ENCODE measurements at places on chromosomes 11 and 22.

GRCh38 chr22:50535113-50535512 is 5.3 kb upstream of the TYMP start:
- DNase-seq = no peak

GRCh38 chr11:11043721-11044120 is 185.9 kb upstream of the ZBED5 start:
- no peak for DNase-seq

GRCh38 chr22:42841444-42841843 is 15.6 kb downstream of the ARFGAP3 start:
- DNase-seq = no peak

DNA sequence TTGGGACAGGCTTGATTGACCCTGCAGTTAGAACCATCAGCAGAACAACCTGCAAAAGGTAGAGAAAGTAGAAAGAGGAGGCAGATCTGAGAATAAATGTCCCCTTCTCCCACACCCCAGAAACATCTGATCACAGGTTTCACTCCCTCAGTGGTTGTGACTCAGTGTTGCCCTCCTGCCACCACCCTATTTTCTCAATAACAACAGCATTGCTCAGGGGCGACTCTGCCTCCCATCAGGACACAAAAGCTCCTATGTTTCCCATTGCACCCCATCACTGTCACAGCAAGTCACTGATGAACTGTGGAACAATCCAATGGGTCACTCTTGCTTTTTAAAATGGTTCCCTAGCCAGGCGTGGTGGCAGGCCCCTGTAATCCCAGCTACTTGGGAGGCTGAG is 110.2 kb downstream of the RASSF10 start:
- no peak for DNase-seq

GRCh38 chr22:44019416-44019815 is 4.7 kb upstream of the PARVB start:
- DNase-seq = no peak

GRCh38 chr11:69435161-69435986 is 46.1 kb upstream of the LINC01488 start:
- DNase-seq = no peak

DNA sequence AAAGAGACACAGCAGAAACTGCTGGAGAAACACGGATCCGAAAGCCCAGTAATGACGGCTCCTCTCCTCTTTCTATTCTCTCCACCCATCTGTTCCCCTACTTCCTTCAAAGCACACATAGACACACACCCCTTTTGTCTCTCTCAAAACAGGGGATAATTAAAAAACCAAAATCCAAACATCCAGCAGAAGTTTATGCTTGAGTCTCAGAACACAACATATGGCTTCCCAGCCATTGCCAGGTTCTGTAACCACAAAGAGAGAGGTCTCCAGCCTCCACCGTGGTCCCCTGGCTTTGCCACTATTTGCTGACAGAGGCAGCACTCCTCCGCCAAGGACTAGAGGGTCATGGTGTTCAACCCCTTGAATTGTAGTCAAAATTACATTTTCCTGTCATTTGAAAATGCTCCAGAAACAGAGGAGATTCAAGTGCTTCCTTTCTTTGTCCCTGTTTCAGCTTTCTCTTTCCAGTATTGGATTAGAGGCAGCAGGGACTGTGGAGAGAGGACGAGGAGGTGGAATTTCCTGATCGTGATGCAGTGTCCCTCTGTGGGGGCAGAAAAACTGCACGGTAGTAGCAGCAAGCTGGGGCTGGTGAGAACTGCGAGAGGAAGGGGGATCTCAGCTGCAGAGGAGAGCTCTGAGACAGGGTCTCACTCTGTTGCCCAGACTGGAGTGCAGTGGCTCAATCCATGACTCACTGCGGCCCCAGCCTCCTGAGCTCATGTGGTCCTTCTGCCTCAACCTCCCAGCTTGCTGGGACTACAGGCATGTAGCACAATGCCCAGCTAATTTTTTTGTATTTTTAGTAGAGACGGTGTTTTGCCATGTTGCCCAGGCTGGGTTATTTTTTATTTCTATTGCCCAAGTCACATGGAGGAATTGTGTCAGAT is 60.3 kb downstream of the UBASH3B start:
- DNase-seq = no peak

DNA sequence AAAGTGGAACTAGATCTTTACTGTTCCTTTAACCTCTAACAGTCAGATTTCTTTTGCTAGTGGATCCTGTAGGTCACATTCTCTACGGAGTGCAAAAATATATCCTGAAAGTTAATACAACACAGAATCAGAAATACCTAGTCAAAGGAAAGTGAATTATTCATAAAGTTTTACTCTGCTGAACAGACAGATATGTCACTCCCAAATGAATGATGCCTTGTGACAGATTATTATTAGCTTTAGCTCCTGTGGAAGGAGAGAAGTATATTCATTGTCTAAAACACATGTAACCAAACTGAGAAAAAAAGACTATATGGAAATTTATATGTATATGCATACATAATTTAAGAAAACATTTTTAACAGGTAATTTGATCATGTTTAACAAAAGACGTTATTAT is 1497.2 kb upstream of the RAG2 start:
- DNase-seq = no peak

GRCh38 chr11:118263112-118263511 is 985 bp downstream of the MPZL2 start:
- no peak for DNase-seq

DNA sequence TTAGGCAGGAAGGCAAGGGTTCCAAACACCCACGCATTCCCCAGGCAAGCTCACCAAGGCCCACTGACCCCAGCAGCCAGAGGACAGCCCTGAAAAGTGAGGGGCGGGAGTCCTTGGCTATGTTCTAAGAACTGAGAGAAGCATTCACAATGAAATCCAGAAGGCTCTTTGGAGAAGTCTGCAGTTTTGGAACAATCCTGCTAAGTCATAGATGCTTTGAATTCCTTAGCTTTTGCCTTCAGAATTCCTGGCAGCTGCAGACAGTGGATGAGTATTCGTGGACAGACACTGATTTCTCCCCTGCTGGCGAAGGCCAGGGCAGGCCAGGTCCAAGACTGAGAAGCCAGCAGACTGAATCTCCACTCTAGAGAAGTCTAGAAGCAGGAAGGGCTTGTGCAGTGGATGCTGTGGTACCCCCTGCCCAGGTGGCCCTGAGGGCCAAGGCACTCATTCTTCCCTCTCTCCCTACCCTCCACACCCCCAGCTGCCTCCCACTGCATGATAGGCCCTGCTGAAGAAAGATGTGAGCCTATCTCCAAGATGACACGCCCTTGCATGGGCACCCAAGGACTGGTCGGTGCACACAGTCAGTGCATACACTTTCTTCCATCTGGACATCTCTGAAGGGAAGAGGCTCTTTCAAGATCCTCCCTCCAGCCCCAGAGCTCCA is 133.2 kb upstream of the TEAD1 start:
- no peak for DNase-seq

- no peak for DNase-seq
Observed at GRCh38 chr22:10741210-10741609, 4786.8 kb upstream of the OR11H1 start.

- no peak for DNase-seq
Observed at GRCh38 chr22:23789638-23790037, 2.9 kb downstream of the SMARCB1 start.

GRCh38 chr11:27347359-27348339 is 15.4 kb downstream of the CCDC34 start:
- DNase-seq = peak; percentile 60

- no peak for DNase-seq
Observed at GRCh38 chr11:72078477-72078876, 1.9 kb downstream of the NUMA1 start.

- peak; percentile 50 for DNase-seq
Observed at GRCh38 chr22:42277988-42278776, 7.7 kb upstream of the TCF20 start.

- peak; percentile 90 for DNase-seq
Observed at GRCh38 chr11:64095949-64096348, 60.2 kb downstream of the FLRT1 start.

DNA sequence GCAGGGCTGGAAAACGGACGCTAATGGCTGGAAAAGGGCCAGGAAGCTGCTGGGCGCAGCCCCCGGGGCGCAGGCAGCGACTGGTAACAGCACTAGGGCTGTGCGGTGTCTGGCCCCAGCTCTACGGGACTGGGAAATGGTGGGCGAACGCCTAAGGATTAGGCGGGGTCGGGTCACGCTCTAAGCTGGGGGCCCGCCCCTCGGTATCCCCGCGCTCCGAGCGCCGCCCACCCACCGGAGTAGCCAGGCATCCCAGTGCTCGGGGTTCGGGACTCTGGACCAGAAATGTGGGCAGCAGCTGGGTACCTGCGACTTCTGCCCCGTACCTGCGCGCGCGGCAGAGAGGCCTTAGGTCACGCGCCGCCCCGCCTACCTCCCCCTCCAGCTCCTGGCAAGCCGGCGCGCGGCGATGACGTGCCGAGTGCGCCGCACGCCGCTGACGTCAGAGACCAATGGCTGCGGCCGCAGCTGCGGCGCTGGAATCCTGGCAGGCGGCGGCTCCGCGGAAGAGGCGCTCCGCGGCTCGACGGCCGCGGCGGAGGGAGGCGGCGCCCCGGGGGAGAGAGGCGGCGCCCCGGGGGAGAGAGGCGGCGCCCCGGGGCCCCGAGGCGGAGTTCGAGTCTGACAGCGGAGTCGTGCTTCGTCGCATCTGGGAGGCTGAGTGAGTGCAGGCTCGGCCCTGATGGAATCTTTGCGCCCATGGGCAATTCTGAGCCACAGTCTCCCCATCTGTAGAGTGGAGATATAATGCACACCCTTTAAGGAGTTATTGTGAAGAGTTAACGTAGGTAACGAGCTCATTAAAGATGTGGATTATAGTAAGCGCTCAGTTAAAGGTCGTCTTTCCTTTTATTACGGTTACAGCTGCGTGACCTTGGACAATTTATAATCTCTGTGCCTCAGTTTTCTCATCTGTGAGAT is at the start of the genes HPS4 and SRRD:
HPS4 (minus strand) TSS at position 345 of the 921 bp plus-strand sequence. CDS start 2,021 bp downstream, outside the sequence.
SRRD (plus strand) TSS at position 439 of the 921 bp plus-strand sequence; CDS start at position 453, 14 bp downstream.
- DNase-seq = peak; percentile 79

DNA sequence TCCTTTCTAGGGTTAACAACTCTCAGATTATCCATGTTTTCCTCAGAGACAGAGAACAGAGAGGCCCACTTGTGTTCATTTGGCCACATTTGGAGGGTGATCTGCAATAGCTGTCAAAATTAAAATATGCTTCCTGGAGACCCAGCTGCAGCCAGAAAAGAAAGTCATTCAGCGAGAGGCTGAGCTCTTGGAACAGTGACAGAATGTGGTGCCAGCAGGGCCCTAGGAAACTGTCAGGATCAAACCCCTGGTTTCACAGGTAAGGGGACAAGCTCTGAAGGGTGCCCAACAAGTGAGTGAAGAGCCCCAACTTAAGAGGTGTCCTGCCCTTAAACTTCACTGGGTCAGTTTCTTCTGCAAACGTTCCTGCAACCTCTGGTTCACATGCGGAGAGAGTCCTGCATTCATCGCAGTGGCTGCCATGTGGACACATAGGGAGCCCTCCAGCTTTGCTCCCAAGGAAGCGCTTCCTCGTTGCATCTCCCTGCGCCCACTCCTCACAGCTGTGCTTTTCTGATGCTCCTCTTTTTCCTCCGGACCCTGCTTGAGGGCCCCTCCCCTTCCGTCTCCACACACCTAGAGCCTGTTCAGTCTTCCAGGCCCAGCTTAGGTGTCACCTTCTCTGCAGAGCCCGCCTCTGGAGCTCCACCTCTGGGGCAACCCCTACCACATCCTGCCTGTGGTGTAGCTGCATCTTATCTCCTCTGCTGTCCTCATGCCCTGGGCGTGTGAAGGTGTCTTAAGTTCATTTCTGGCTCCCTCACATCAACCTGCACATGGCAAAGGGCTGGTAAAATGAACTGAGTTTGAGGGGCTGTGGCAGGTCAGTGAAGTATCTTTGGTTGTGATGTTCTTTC is 3.9 kb downstream of the UCP3 start:
- DNase-seq = no peak

DNA sequence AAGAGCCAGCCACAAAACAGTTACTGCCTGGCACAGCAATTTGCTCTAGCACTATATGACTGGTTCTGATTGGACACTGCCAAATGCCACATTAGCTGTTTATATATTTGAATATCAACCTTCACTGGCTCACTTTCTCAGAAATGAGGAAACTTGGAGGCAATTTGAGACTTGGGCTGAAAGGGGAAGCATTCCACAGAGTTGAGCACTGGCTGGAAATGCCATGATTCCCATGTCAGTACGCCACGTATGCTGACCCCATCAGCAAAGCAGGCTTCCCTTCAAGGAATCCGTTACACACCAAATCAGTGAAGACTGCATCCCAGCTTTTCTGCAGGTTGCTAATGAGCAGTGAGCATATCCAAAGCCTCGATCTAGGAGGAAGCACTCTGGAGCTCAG is 34.7 kb downstream of the GALNT18 start:
- no peak for DNase-seq

- no peak for DNase-seq
Observed at GRCh38 chr11:1348796-1349326, 39.4 kb upstream of the TOLLIP start.

DNA sequence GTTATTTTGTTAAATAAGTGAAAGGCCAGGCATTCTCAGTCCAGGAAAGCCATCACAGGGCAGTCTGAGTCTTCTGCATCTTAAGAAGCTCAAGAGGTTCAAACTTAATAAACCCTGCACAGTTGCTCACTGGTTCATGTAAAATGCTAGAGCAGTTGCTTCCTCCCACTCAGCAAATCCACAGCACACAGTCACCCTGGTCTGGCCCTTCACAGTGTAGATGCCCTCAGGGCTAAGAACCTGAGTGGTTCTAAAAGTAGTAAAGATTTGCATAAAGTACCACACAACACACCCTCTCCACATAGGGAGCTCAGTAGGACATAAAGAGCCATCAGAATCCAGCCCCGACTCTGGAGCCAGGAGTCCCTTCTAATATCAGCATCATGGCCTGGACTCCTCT is 58.7 kb downstream of the ZNF280B start:
- no peak for DNase-seq

GRCh38 chr22:25403811-25404471 is 160.5 kb upstream of the GRK3 start:
- no peak for DNase-seq

GRCh38 chr11:6667733-6668374 is 12.2 kb upstream of the DCHS1 start:
- no peak for DNase-seq

DNA sequence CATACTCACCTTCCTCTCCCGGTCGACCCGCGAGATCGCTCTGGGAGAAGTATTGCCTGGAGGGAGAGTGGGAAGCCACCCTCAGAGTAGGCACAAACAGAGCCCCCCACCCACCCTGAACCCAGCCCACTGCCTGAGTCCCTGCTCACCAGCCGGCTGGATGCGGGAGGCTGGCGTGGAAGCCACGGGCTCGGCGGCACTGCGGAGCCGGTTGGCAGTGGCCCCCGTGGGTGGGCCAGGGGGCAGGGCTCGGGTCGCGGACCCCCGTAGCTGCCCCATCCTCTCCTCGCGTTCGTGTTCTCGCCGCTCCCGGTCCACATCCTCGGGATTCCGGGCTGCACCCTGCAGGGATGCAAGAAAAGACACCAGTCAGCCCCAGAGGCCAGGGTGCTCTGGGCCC is 21.4 kb upstream of the TMEM184B start:
- no peak for DNase-seq

- no peak for DNase-seq
Observed at GRCh38 chr22:43001271-43002201, 13.4 kb downstream of the PACSIN2 start.

GRCh38 chr22:46905415-46905814 is 143.0 kb downstream of the TBC1D22A start:
- DNase-seq = no peak

- no peak for DNase-seq
Observed at GRCh38 chr11:65341856-65342255, 8.2 kb downstream of the DPF2 start.

GRCh38 chr11:92576315-92576714 is 351.7 kb downstream of the FAT3 start:
- DNase-seq = no peak

GRCh38 chr11:1844221-1845094 is 5.7 kb downstream of the TNNI2 start:
- no peak for DNase-seq
